NCI-H345 (cell line): ENCODE measurements at places on chromosomes 6 and 20.
A peak's percentile ranks its signal among the peaks of the same experiment; 100 is the strongest.

DNA sequence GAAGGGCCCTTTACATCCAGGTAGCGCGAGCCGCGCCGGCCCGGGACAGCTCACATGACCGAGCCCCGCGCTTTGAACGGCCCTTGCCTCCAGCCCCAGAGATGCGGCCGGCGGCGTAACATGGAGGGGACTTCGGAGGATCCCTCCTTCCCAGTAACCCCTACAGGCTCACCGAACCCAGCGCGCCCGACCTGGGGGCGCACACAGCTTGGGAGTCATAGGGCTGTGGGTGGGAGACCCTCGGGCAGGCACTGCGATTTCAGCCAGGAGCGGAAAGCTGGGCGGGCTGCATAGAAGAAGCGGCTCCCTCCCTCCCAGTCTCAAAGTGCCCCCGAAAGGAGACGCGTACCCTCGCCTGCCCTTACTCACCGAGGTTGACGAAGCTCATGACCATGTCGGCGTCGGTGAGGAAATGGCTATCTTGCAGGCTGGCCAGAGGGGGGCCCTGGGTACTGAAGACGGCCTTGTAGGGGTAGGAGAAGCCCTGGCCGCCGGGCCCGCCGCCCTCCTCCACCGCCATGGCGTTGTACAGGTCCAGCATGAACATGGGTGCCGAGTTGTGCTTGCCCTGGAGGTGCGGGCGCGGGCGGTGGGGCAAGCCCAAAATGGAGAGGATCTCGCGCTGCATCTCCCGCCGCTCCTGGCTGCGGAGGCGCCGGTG lies 975 bp downstream of the BMP7 start:
- DNase-seq: no peak

GRCh38 chr6:130848945-130849344 lies 21.7 kb downstream of the SMLR1 start:
- DNase-seq: no peak

DNA sequence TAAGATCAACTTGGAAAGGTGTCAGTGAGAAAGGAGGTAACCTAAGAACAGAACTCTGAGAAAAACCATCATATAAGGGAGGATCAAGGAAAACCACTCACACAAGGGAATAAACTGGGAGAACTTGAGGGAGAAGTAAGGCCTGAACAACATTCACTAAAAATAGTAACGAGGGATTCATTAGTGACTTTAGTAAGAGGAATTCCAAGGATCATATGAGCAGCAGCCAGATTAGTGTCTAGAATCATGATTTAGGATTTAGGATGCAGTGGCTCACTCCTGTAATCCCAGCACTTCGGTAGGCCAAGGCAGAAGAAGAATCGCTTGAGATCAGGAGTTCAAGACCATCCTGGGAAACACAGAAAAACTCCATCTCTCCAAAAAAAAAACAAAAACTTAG lies 376.5 kb upstream of the MARCKS start:
- no peak for DNase-seq

DNA sequence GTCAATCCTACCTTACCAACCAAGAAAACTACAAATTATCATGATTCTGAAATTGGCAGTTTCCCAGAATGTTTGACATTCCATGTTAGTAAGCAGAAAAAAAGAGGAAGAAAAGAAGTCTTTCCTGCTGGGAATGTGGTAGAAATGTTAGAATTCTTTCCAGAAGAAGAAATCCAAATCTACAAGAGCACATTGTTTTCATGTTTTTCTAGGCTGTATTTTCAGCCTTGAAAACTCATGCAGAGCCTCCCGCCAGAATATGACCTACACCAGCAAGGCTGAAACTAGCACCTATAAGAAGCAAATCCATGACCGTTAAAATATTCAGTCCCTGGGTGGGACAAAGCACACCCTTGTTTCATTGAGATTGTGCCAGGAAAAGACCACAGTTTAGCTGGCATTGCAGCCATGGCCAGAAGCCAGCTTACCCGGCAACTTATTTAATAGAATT lies 259.4 kb downstream of the GJA1 start:
- DNase-seq: no peak

DNA sequence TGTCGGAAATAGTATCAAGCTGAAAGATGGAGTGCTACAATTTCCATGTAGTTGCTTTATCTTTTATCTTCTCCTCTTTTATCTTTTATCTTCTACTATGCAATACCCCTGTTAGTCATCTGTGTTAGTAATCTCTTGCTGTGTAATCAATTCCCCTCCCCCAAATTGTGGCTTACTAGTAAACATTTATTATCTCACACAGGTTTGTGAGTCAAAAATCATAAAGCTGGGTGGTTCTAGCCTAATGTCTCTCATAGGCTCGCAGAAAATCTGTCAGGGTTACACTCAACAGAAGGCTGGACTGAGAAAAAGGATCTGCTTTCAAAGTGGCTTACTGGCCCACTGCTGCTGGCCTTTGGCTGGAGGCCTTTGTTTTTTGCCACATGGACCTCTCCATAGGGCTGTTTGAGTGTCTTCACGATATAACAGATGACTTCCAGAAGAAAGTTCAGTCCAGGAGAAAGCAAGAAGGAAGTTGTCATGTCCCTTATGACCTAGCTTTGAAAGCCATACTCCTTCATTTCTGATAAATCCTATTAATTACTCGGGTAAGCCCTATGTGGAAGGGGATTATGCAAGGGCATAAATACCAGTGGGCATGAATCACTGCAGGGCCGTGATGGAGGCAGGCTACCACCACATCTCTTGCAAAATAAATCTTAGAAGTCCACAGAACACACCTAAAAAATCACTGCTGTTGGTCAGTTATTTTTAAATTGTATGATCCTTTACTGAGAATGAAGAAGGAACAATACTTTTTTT lies 24.5 kb upstream of the PTCHD4 start:
- DNase-seq: no peak

DNA sequence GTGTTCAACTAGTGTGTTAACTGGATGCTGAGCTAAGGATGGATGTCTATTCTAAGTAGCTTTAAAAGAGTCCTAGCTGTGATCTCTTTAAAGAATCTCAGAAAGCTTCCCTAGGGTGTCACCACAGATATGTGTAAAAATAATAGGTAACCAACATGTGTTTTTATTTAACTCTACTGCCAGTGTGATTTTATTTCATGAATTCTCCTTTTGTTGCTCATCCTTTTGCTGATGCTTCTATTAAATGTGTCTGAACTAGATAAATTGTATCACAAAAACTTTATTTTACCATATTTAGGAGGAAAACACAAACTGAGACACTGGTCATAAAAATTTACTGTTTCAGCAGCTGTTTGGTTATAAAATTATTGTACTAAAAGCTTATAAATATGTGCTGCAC lies 809.4 kb upstream of the CITED2 start:
- no peak for DNase-seq

- no peak for DNase-seq
Measured at GRCh38 chr6:159249128-159249527, 79.9 kb downstream of the FNDC1 start.

GRCh38 chr6:1729133-1729749 lies 119.5 kb downstream of the FOXC1 start:
- peak; percentile 29 for DNase-seq

GRCh38 chr6:12958052-12958706 lies 241.6 kb downstream of the PHACTR1 start:
- DNase-seq: no peak

GRCh38 chr6:118770835-118771234 lies 119.4 kb upstream of the CEP85L start:
- DNase-seq: no peak

DNA sequence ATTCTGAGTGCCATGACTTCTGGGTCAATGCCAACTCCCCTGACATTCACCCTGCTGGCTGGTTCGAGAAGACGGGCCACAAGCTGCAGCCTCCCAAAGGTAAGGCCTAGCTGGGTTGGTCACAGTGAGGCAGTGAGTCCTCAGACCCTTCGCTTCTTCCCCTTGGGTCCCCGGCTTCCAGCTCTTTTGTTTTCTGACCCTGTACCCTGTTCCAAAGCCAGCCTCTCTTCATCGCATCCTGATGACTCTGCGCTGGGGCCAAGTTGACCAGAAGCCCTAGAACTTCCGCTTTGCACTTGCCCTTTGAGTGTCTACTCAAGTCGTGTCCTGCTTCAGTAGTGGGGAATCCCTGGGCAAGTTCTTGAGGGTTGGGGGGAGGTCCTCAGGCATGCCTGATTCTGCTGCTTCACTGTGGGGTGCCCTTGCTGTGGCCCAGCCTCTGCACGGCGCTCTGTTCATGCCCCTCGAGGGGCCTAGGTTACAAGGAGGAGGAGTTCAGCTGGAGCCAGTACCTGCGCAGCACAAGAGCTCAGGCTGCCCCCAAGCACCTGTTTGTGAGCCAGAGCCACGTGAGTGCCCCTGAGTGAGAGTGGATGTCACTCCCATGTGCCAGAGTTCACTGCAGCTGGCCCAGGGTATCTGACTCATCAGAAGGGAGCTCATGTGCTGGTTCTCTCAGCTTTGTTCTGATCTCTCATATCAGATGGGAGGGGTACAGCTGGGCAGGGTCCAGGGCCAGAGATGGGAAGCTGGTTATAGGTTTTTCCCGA lies 23.0 kb downstream of the L3MBTL1 start:
- no peak for DNase-seq

- DNase-seq: no peak
Measured at GRCh38 chr6:147834084-147834776, 325.7 kb downstream of the SAMD5 start.

DNA sequence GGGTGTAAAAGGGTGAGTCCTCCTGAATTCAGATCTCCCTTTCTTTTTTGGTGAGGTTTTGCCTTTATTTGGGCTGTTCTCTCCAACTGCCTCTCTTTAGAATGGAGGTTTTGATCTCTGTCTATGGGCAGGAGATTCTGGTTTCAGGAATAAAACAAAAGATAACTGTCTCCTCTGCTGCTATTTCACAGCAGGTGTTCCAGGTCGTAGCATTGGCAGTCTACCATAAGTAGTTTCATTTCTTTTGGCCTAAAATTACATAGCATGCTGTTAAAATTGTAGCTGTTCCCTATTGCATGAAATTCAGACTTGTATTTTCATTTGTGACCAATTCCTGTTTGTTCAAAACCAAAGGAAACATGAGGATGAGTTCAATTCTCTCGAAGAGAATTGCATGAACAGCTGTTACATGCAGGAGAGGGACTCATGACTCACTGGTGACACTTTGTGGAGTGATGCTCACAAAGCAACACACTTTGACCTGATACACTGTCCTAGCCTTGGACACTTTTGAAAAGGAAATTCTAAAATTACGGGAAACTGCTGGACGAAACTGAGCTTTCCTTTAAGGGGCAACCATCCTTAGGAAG lies 76.8 kb upstream of the SIRPG start:
- no peak for DNase-seq

- DNase-seq: no peak
Measured at GRCh38 chr20:34978092-34978744, 22.6 kb downstream of the MYH7B start.

- DNase-seq: no peak
Measured at GRCh38 chr6:150928882-150929281, 63.4 kb downstream of the MTHFD1L start.
